ENCODE measurements at places on chromosomes 12 and 14.

DNA sequence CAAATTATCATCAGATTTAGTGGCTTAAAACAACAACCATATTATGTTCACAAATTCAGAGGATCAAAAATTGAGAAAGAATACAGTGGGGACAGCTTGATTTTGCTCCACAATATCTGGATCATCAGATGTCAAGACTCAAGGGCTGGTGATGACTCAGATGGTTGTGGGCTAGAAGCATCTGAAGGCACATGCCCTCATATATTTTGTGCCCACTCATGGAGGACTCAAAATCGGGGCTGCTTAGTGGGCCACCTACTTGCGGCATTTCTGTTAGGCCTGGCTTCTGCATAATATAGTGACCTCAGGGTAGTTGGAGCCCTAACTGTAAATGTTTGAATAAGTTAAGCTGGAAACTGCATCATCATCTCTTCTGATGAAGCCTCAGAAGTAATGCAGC is 584.5 kb downstream of the SLC16A7 start:
- DNase-seq, result no peak

DNA sequence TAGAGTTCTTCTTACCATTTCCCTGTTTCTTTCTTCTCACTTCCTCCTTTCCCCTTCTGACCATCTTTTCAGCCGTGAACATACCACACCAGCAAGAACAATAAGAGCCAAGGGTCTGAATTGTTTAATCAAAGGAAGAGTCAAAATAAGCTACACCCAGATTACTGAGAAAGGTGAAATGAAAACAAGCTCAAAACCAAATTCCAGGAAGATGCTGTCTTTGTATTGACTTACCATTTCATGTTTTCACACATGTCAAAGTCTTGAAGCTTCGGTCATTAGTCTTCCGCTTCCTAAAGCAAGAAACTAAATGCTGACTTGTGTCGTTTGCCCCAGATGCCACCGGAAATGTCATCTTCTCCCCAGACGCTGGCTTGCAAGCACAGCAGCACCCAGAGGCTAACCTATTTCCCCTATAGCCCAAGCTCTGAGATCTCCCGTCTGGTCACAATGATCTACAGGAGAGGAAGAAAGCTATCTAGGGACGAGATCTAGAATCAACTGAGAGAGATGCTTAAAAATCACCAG is 136.5 kb upstream of the AMIGO2 start:
- peak; percentile 93 for DNase-seq

- no peak for DNase-seq
These were observed 93.4 kb downstream of the SLC41A2 start for GRCh38 chr12:104864668-104865067.

- no peak for DNase-seq
These were observed 1036.2 kb upstream of the FLRT2 start for GRCh38 chr14:84493779-84494178.

GRCh38 chr14:101086926-101087325 is 183.4 kb upstream of the RTL1 start:
- no peak for DNase-seq

DNA sequence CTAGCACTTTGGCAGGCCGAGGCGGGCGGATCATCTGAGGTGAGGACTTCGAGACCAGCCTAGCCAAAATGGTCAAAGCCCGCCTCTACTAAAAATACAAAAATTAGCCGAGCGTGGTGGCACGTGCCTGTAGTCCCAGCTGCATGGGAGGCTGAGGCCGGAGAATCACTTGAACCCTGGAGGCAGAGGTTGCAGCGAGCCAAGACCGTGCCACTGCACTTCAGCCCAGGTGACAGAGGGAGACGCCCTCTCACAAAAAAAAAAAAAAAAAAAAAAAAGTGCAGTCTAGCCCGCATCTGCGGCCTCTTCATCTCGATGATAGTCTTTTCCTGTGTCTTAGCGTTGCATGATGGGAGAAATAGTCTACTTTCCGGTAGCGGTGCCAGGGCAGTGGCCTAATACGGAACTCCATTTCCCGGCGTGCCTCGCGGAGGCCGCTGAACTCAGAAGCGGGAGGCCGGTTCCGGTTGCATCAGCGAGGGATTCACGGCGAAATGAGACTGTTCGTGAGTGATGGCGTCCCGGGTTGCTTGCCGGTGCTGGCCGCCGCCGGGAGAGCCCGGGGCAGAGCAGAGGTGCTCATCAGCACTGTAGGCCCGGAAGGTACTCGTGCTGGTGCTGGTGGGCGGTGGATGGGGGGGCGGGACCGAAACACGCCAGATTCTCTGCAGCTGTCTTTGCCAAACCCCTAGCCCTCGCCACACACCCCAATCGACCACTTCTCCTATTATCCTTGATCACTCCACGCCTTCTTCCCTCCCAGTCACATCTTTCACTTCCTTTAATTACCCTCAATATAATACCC is at the start of gene MARS1:
Gene MARS1, plus strand, starts transcription at position 472 of the 805 bp plus-strand sequence. Its CDS starts 23 bp downstream, at position 495.
- peak; percentile 98 for DNase-seq

GRCh38 chr12:40002178-40003169 is 103.4 kb downstream of the SLC2A13 start:
- no peak for DNase-seq

GRCh38 chr12:28024231-28024995 is 51.9 kb upstream of the PTHLH start:
- no peak for DNase-seq

DNA sequence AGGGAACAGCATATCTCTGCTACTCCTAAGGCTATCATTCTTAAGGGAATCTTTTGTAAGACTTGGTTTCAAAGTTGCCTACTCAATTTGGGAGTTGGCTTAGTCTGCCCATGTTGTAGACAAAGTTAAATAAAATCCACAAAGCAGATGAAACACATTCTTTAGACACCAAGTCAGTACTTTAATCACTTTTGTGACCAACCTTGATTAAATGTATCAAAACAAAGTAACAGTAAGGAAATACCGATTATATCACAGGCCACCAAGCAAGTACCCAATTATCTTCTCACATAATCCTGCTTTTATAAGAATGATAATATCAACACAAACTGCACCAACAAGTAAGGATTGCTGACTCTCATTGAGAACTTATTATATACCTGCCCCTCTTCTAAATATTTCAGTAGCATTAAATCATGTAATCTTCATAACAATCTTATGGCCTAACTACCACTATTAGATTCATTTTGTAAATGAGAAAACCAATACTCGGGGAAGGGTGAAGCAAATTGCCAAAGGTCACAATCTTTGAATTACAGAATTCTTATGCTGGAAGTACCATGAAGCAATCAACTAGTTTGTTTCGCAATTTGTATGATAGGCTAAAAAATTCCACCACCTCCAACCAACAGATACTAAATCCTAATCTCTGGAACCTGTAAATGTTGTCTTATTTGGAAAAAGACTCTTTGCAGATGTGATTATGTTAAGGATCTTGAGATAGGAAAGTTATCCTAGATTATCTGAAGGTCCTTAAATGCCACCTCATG is 12.6 kb upstream of the DIO2 start:
- no peak for DNase-seq

DNA sequence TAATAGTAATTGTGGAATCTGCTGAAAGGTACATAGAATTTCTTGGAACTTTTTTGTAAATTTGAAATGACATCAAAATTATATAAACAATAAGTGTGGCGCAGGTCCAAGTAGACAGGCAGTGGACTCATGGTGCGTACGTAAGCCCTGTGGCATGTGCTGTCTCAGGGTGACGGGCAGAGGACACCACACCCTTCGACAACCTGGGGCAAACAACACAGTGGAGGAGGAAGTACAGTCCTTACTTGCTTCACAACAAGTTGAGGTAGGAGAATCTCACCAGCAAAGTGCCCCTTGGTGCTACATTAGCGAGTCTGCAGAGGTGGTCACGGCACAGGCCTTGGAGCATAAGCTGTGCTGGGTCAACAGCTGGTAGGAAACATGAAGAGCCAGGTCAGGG is 180.9 kb downstream of the AEBP2 start:
- DNase-seq, result no peak

- peak; percentile 73 for DNase-seq
These were observed 9.0 kb upstream of the MLEC start for GRCh38 chr12:120677765-120678473.

DNA sequence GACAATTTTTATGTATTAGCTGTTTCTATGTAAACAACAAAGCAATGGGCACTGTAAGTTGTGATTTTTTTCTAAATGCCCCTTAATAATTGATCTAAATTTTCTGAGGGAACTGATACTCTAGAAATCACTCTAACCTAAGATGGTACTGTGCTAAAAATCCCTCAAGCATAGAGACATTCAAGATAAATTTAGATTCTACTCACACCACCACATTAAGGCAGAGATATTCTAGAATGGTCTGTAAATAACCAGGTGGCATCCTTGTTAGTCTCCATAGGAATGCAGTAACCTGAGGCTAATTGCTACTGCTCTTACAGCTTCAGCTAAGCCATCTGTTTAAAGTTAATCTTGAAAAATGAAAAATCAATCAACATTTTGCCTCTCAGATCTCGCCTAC is 87.3 kb downstream of the SLC41A2 start:
- no peak for DNase-seq

DNA sequence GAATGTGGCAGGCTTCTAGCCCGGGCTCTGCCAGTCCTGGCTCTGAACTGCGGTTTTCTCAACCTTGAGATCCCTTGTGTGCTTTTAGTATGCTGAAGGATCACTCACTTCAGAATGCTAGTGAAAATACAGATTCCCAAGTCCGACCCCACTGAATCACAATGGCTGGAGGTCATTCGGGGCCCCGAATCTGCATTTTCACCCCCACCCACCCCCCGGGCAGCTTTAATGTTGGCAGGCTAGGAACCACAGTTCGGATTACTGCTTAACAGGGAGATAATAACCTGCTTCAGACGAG is 573 bp upstream of the SUSD6 start:
- DNase-seq, result no peak

- DNase-seq, result no peak
These were observed 31.6 kb upstream of the BEGAIN start for GRCh38 chr14:100618763-100619320.

- DNase-seq, result no peak
These were observed 73.8 kb downstream of the DIO3 start for GRCh38 chr14:101634850-101635748.

DNA sequence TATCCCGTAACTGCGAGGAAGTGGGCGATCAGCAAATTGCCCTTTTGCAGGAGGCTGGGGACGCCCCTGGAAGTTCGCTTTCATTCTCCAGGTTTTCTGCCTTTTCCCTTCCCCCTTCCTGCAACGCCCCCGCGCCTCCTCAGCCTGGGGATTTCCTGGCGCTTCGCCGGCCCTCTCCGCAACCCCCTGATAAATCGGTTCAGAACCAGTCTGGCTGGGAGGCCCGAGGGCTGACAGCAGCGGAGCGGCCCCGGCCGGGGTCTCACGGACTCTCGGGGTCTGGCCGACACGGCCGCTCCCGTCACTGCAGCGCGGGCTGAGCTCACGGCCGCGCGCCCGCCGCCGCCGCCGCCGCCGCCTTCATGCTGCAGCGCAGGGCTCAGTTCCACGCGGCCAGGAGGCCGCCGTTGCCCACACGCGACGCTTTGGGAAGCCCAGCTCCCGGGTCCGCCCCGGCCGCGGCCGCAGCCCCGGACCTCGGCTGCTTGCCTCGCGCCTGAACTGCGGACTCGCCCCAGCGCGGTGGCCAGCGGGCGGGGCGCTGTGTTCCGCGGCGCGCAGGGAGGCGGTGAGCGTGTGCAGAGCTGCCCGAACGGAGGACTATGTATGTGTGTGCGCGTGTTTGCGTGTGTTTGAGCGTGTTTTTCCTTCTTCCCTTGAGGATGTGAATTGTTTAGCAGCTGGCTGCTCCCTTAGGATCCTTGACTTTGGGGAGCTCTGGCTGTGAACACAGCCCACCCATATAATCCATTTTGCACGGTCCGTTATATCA is at the start of gene LRFN5:
Gene LRFN5, plus strand, starts transcription at position 345 of the 772 bp plus-strand sequence.
- no peak for DNase-seq

GRCh38 chr14:103071544-103072251 is 12.3 kb upstream of the LBHD2 start:
- DNase-seq, result no peak

DNA sequence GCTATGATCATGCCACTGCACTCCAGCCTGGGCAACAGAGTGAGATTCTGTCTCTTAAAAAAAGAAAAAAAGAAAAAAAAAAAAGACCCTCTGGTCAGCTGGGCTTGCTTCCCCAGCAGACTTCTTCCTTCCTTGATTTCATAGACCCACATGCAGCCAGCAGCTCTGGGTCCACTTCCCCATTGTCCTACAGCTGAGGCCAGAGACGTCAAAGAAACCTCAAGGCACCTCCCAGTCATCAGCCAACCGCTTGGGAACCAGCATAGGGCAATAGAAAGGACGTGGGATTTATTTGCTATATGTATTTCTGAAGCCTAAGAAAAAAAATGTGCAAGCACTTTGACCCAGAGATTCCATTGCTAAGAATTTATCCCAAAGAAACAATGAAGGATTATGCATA is 35.4 kb upstream of the SPPL3 start:
- DNase-seq, result no peak

DNA sequence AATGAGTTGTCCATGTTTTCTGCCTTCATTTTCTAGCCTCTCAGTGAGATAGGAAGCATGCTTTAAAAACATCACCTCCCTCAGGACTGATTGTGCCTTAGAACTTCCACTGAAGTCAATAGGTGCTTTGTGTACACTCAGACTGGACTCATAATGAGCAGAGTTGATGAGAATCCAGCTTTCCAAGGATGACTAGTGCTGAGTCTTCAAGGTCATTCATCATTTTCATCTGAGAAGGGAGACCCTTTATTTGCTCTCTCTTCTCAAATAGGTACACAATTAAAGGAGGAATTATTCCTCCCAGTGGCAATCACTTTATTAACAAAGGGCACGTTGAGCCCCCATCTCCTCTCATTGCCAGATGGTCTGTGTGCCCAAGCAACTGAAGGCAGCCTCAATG is 210.9 kb upstream of the PRKD1 start:
- DNase-seq, result no peak

Data from activated CD4-positive, alpha-beta T cell treated with anti-CD3 and anti-CD28 coated beads, Interleukin-2, amount 50 U/mL, for 16 hours (primary cell).